SJSA1 (cell line): ENCODE measurements at places on chromosomes 16 and 17. TPM values are rescaled to one million over a fixed set of nuclear protein-coding genes. Genes with fewer than 3 reads are reported as not detected.

Gene CMTM2
- total RNA-seq: 1.6 TPM in 1 of 2 replicates, not detected in the other

GRCh38 chr17:47693731-47694580 lies at the start of gene TBKBP1:
Gene TBKBP1, plus strand, starts transcription at chr17:47694161. Its CDS starts 1,952 bp downstream, at chr17:47696113.
- peaks cover 12% of the 10 kb centered on the region for H3K4me1 ChIP-seq
- H3K27ac ChIP-seq: no peak within 1 kb of the TSS
- no peaks in the 10 kb centered on the region; the same call in 1 of the 2 replicates for H3K27me3 ChIP-seq
- DNase-seq: peak; percentile 62

GRCh38 chr16:85003076-85003475 lies 8.3 kb downstream of the ZDHHC7 start:
- no peak overlapping the region for H3K4me3 ChIP-seq
- no peak for DNase-seq
- H3K36me3 ChIP-seq: peaks cover 27% of the 10 kb centered on the region
- peaks cover 80% of the 10 kb centered on the region for H3K4me1 ChIP-seq

- no peak for DNase-seq
- no peak overlapping the region for H3K27ac ChIP-seq
- H3K4me1 ChIP-seq: no peaks in the 10 kb centered on the region
- H3K27me3 ChIP-seq: no peaks in the 10 kb centered on the region
- H3K4me3 ChIP-seq: no peak overlapping the region
Observed at GRCh38 chr17:14748036-14748710, 447.3 kb downstream of the HS3ST3B1 start.

GRCh38 chr17:83118071-83118841 lies 38.8 kb downstream of the METRNL start:
- no peaks in the 10 kb centered on the region for H3K4me1 ChIP-seq
- H3K27ac ChIP-seq: no peak overlapping the region
- no peak for DNase-seq
- peaks cover 16% of the 10 kb centered on the region for H3K27me3 ChIP-seq

- H3K27ac ChIP-seq: no peak overlapping the region
- no peaks in the 10 kb centered on the region for H3K4me1 ChIP-seq
- DNase-seq: no peak
- no peak overlapping the region for H3K4me3 ChIP-seq
- no peaks in the 10 kb centered on the region for H3K27me3 ChIP-seq
Observed at GRCh38 chr17:67970783-67971182, 25.5 kb downstream of the C17orf58 start.

DNA sequence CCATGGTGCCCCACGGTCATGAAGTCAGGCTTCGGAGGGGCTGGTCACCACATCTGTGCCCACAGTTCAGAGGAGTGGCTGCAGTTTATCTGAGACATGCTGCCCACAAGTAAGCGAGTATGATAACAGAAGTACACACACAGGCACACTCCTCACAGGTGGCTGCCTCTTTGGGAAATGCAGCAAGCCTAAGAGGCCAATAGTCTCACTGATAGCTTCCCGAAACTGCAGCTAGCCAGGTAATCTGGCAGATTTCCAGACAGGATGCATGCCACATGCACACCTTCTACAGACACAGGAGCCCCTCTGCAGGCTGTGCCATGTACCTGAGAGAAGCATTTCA lies 12.6 kb upstream of the GFOD2 start:
- DNase-seq: no peak
- no peak overlapping the region for H3K4me3 ChIP-seq
- no peak overlapping the region for H3K27ac ChIP-seq
- no peaks in the 10 kb centered on the region for H3K4me1 ChIP-seq
- no peaks in the 10 kb centered on the region for H3K27me3 ChIP-seq

DNA sequence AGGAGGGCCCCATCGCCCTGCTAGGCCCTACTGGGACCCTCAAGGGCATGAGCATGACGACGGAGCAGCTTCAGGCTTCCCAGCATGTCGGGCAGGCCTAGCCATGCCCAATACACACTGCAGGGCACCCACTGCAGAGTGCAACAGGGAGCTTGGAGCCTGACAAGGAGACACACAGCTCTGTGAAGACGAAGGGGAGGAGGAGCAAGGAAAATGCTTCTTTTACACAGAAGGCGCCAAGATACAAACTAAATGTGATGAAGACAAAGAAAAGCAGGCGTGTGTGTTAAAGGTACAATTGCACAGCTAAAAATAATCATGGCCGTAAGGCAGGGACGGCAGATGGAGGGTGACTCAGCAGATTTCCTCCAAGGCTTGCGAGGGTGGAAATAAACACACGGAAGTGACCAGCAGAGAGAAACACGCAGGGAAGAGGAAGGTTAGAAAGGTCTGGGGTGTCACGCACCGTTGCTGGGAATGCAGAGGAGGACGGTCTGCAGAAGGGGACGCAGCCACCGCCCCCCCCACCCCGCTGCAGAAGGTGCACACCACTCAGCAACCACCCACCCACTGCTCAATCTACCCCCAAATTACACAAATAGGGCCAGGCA lies 108.5 kb downstream of the ZNF778 start:
- no peak overlapping the region for H3K4me3 ChIP-seq
- peak overlapping the region; percentile 81 for H3K27ac ChIP-seq
- no peaks in the 10 kb centered on the region for H3K27me3 ChIP-seq
- H3K36me3 ChIP-seq: peaks cover 19% of the 10 kb centered on the region
- DNase-seq: peak; percentile 79
- peaks cover 64% of the 10 kb centered on the region for H3K4me1 ChIP-seq

Gene SLC12A3
- total RNA-seq: not detected in 2 replicates

DNA sequence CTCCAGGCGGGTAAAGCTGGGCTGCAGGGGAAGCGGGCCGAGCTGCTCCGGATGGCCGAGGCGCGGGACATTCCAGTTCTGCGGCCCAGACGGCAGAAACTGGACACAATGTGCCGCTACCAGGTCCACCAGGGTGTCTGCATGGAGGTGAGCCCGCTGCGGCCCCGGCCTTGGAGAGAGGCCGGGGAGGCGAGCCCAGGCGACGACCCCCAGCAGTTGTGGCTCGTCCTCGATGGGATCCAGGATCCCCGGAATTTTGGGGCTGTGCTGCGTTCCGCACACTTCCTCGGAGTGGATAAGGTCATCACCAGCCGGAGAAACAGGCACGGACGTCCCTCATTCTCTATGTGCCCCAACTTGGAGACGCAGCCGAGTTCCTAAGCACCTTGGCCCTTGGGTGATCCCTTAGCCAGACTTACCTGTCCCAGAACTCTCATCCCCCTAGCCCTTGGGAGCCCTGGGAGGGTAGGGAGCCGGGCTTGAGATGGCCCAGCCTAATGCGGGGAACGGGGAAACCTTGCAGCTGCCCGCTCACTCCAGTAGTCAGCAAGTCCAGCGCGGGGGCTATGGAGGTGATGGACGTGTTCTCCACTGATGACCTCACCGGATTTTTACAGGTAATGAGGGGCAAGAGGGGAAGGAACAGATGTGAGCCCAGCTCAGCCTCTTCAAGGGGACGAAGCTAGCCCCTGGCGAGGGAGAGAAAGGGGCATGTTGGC lies 806 bp downstream of the MRM1 start:
- no peaks in the 10 kb centered on the region for H3K27me3 ChIP-seq
- peaks cover 12% of the 10 kb centered on the region; the same call in 1 of the 2 replicates for H3K36me3 ChIP-seq
- peak overlapping the region; percentile 76 for H3K4me3 ChIP-seq
- H3K27ac ChIP-seq: peak overlapping the region; percentile 78

Gene CUEDC1
- 16.7 and 27.3 TPM in 2 replicates for total RNA-seq

- no peak overlapping the region for H3K27ac ChIP-seq
- no peak for DNase-seq
- H3K4me3 ChIP-seq: no peak overlapping the region
Observed at GRCh38 chr17:4316648-4317047, 49.8 kb downstream of the UBE2G1 start.

GRCh38 chr16:30458561-30459394 lies 13.1 kb upstream of the SEPHS2 start:
- no peaks in the 10 kb centered on the region for H3K4me1 ChIP-seq
- H3K27me3 ChIP-seq: no peaks in the 10 kb centered on the region
- H3K4me3 ChIP-seq: no peak overlapping the region
- no peaks in the 10 kb centered on the region for H3K36me3 ChIP-seq

DNA sequence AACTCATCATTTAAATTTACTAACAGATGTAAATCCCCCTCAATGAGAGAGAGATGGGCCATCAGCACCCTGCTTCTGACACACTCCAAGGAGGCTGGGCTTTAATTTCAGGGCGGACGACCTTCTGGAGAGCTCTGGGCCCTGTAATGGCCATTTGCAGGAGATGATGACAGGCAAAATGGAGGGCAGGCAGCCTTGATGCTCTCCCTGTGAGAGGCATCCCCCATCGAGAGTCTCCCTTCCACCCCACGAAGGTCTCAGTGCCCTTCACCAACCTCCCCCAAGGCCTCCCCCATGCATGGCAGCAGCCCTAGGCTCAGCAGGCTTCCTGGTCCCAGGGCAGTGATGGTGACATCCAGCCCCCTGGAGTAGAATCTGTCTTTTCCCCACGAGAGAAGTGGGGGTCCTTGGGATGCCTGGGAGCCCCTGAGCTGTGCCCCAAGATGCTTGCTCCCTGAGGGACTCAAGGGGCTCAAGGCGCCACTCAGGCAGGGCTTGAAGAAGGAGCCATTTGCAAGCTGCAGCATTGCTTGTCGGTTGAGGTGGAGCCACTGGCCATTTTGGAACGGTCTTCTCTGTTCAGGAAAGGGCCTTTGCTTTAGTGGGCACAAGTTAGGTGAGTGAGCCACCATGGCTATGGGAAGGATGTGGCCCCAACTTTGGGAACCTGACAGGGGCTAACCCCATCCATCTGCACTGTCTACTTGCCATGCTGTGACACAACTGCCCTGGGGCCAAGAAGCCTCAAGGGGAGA lies 82.6 kb downstream of the C16orf78 start:
- no peak overlapping the region for H3K27ac ChIP-seq
- no peaks in the 10 kb centered on the region for H3K4me1 ChIP-seq
- no peaks in the 10 kb centered on the region for H3K27me3 ChIP-seq
- no peak overlapping the region for H3K4me3 ChIP-seq
- H3K36me3 ChIP-seq: no peaks in the 10 kb centered on the region
- DNase-seq: peak; percentile 29

Gene RNFT1
- total RNA-seq: 42.4 and 43.6 TPM in 2 replicates

GRCh38 chr17:47990962-47991731 lies 20.2 kb downstream of the CDK5RAP3 start:
- H3K4me3 ChIP-seq: no peak overlapping the region
- H3K27ac ChIP-seq: no peak overlapping the region
- 0 out of 2 replicates have a peak, but pooled peaks cover 3% of the 10 kb centered on the region for H3K27me3 ChIP-seq
- DNase-seq: no peak

GRCh38 chr17:60579090-60579489 lies 20.9 kb upstream of the PPM1D start:
- DNase-seq: no peak
- H3K27me3 ChIP-seq: no peaks in the 10 kb centered on the region
- H3K4me1 ChIP-seq: peaks cover 4% of the 10 kb centered on the region; the same call in 1 of the 2 replicates
- H3K27ac ChIP-seq: no peak overlapping the region
- no peak overlapping the region for H3K4me3 ChIP-seq
- no peaks in the 10 kb centered on the region for H3K36me3 ChIP-seq

DNA sequence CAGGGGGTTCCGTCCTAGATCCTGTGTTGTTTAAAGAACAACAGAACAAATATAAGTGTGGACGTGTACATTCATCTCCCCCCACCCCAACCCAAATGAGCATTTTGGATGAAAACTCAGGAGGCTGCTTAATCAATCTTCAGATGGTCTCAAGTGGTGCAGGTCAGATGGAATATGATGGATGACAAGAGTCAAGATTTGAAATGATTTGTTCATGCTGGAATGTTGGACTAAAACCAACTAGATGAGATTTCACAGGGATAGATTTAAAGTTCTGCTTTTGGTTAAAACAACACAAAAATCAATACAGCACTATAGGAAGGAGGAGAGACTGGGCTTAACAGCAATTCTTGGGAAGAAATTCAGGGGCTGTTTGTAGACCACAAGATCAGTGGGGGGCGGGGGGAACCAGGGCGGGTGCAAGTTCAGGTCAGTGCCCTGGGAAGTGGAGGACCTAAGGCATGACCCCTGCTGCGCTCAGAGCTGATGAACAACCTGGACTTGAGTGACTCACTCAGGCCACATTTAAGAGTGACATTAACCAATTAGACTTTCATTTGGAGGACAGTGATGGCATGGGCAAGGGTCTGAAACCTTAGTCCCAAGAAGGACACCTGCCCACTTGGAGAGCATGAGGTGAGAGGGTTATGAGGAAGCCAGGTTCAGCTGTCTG lies 15.1 kb downstream of the TTYH2 start:
- H3K27me3 ChIP-seq: peaks cover 65% of the 10 kb centered on the region
- H3K27ac ChIP-seq: no peak overlapping the region
- no peak overlapping the region for H3K4me3 ChIP-seq
- DNase-seq: no peak
- no peaks in the 10 kb centered on the region for H3K4me1 ChIP-seq
- no peaks in the 10 kb centered on the region for H3K36me3 ChIP-seq

DNA sequence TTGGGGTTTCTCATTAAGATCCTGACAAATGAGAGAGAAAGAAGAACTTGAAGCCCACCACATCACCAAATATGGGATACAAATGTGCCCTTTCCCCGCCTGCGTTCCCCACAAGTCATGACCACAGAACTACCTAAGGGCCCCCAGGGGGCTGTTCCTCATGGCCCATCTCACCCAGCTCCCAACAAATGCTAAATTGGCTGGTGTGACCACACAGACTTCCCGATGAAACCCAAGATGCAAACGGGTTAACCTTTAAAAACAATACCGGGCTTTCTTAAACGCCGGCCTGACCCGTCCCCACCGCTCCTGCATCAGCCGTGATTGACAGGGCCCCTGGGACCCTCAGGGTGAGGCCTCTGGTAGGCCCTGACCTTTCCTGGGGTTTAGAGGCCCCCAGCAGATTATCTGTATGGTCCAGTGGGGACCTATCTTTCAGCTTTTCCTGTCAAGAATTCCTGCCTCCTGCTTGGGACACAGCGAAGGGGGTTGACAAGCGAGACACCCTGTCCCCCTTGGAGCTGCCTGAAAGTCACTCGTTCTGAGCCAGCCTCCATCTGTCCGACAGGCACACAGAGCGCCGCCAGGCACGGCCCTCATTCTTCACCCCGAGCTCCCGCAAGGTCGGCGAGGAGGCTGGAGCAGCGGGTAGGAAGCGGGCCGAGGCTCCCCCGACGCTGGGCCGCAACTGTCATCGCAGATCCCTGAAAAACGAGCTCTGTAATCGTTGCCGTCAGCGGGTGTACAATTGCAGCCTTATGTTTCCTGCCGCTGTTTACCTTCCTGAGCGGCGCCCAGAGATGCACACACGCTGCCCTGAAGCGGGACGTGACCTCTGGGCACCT lies 300.1 kb downstream of the FOXL1 start:
- H3K36me3 ChIP-seq: no peaks in the 10 kb centered on the region
- no peak for DNase-seq
- H3K4me3 ChIP-seq: no peak overlapping the region
- peaks cover 17% of the 10 kb centered on the region for H3K4me1 ChIP-seq
- no peaks in the 10 kb centered on the region for H3K27me3 ChIP-seq

Gene IRF8
- 0.56 and 1.1 TPM in 2 replicates for total RNA-seq

Gene CTRB2
- total RNA-seq: not detected in 2 replicates

Gene HEXIM2
- 8.0 and 10.0 TPM in 2 replicates for total RNA-seq

DNA sequence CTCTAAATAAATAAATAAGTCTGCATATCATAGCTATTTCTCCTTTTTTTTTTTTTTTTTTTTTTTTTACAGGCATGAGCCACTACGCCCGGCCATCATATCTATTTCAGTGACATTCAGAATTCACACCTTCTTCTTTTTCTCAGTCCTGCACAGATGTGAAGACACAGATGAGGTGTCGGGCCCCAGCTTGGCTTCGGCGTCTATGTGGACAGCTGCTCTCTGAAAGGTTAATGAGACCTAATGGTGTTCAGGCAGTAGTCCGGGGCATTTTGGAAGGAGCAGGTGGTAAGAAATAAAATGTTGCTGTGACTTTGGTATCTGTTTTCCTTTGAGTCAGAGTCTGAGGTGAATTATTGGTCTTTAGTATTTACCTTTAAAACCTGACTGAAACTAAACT lies 23.6 kb downstream of the TANGO6 start:
- no peak overlapping the region for H3K27ac ChIP-seq
- no peak for DNase-seq
- H3K4me1 ChIP-seq: no peaks in the 10 kb centered on the region
- peaks cover 18% of the 10 kb centered on the region for H3K36me3 ChIP-seq
- H3K27me3 ChIP-seq: no peaks in the 10 kb centered on the region
- H3K4me3 ChIP-seq: no peak overlapping the region
